ENCODE measurements at places on chromosomes 7 and 10.

- DNase-seq = peak; percentile 17
Observed at GRCh38 chr10:103053659-103054581, 135.8 kb downstream of the CNNM2 start.

GRCh38 chr7:20591058-20591457 is 24.4 kb upstream of the ABCB5 start:
- DNase-seq = no peak

DNA sequence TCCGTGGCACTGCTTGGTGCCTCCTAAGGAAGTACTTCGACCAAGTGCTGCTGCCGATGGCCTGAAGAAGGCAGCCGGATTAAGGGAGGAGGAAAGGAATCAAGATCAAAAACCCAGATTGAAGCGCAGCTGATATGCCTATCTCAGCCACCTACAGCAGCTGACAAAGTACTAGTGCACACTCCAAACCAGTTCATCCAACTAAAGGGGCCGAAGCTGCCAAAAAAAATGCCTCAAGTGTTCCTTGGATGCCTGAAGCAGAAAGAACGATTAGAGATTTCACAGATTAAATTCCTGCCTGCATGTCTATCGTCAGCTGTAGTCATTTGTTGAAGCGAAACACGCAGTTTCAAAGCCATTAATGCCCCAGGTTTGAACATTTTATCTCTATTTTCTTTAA is 65.7 kb downstream of the TNRC18 start:
- no peak for DNase-seq

DNA sequence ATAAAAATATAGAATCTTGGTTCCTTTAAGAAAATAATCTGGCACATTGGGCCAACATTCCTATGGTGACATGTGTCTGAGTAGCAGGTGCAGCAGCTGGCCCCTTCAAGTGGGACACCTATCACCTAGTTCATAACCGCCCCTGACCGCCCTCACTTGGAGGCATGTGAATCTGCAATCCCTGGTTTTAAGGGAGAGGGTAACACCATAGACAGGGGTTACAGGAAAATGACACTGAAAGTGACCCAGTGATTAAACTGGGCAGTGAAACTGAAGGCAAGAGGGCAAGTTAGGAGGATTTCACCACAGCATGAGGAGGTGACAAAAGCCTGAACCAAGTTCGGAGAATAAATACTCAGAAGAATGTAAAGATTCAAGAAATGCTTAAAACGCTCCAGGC is 1.1 kb downstream of the RSU1 start:
- DNase-seq = no peak

GRCh38 chr10:112136486-112137153 is 46.9 kb downstream of the GPAM start:
- no peak for DNase-seq

GRCh38 chr7:149245744-149246143 is 6.3 kb downstream of the ZNF212 start:
- no peak for DNase-seq

DNA sequence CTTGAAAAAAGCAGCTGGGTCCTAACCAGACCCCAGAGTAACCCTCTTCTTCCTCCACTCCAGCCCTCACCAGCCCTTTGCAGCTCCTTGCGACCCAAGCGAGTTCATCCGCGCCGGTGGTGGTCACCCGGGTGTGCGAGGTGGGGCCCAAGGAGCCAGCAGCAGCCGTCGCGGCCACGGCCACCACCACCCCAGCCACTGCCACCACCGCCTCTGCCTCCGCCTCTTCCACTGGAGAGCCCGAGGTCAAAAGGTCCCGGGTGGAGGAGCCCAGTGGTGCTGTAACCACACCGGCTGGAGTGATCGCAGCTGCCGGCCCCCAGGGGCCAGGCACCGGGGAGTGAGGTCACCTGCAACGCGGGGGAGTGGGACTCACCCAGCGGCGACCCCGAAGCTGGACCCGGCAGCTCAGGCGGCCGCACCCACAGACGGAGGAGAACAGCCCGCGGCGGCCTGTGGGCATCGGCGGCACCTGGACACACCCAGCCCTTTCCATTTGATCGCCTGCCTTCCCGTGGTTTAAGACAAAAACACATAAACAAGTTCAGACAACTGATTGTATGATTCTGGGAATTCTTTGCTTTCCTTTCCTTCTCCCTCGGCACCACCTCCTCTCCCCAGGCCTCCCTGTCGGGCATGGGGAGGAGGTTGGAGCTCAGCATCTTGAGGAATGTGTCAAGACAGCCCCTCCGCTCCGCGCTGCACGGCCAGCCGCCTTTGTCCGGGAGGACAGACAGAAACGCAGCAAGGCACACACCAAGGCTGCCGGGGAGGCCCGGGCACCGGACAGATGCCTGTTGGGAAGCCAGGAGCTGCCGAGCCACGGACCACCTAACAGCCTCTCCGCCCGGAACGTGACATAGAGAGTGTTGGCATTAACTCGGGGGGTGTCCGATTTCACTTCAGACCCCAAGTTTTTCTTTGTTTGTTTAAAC is 13.0 kb upstream of the AP5Z1 start:
- no peak for DNase-seq

- no peak for DNase-seq
Observed at GRCh38 chr7:151889406-151890354, 12.8 kb upstream of the PRKAG2 start.

- no peak for DNase-seq
Observed at GRCh38 chr10:16417341-16417740, 19.5 kb upstream of the PTER start.

DNA sequence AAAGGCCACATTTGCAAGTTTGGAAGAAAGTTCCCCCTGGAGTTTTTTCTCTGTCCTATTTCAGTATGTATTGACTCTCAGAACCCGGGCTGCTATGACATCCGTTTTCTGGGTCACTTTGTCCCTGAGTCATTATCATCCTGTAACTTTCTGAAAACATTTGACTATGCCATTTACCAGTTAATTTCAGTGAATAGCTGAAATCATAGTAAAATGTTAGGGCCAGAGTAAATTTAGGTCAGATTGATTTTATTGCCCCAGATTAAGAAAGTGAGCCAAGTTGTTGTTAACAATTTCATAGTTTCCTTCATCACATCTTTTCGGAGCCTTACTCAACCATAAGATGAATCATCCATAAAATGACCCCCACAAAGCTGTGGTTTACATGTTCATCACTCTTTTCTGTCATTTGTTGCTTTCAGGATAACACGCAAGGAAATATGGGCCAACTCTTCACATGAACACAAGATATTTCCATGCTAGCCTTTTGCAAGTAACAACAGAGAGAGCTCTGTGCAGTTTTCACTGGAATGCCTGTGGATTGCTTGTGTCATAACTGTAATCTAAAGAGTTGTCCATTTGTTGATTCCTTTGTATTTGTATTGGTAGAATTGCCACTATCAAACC is 3.9 kb upstream of the MACC1 start:
- no peak for DNase-seq

DNA sequence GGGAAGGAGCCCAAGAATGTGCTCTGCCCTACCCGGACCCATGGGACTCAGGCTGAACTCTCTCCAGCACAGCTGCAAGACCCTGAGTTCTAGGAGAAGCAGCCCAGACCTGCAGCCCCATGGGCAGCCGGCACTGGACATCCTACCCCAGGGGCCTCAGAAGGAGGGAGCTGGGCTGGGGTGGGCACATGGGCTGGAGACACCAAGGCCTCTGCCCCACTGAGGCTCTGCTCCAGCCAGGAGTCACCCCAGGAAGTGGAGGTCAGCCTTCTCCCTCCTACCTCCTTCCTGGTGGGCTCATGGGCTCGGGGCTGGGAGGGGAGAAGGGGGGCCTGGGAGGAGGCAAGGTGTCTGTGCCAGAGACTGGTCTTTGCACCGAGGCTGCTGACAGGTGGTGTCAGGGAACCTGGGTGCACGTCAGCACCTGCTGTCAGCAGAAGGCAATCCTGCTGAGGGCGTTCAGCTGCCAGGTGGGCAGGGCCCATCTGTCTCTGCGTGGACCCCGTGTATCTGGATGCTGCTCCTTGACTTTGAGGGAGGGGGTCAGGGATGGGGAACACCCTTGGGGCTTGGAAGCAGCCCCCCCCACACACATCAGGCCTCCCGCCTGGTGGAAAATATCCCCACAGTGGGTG is 95.2 kb downstream of the PDGFA start:
- no peak for DNase-seq

- DNase-seq = no peak
Observed at GRCh38 chr7:28654110-28654509, 241.8 kb downstream of the CREB5 start.

DNA sequence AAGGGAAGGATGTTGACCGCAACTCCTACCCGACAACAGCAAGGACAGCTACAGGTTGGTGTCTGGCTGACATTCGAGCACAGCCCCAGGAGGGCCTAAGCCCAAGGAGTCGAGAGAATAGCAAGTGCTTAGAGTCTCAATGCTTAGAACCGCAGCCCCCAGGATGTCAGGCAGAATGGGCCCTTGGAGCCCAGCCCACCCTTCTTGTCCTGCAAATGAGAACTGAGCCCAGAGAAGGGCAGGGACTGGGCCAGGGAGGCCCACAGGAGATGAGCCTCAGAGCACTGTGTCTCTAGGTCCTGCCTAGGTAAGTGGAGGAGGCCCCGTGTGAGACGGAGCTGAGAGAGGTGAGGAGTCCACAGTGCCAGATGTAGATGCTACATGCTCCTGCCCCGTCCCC is 173.3 kb upstream of the ZMIZ1 start:
- DNase-seq = no peak

DNA sequence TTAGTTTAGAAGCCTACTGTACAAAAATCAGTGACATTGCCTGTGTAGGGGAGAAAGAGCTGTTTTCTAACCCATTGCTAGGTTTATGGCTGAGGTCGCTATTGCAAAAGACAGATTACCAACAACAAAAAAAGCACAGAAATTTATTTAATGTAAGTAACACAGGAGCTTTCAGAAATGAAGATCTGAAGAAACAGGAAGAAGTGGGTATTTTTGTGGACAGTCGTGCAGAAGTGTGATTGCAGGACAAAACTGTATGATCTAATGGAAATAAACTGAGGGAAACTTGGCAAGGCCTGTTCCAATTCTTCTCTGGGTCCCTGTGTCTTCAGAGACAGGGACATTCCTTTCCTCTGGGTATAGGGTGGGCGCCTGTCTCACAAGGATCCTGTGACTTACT is 87.4 kb downstream of the APBB1IP start:
- no peak for DNase-seq

GRCh38 chr7:84583331-84583730 is 388.7 kb upstream of the SEMA3A start:
- DNase-seq = no peak

GRCh38 chr7:28093623-28094232 is 86.9 kb downstream of the JAZF1 start:
- DNase-seq = peak; percentile 7

- no peak for DNase-seq
Observed at GRCh38 chr7:151837285-151838042, 39.5 kb downstream of the PRKAG2 start.

DNA sequence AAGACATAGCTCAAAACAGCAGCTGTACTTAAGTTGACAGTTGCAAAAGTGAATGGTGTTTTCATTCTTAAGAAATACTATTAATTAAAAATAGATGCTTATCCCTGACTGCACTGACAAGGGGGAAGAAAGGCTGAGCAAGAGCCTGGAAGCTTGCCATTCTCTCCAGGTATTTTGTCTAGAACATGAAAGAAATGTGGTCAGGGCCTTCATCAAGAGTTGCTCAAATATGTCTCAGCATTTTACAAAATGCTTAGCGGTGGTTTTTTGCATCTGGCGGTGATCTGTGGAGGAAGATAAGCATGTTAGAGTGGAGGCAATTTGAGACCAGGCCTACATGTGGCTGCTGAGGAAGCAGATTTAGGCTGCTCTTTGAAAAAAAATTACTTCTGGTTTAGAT is 46.4 kb upstream of the CC2D2B start:
- no peak for DNase-seq

- DNase-seq = no peak
Observed at GRCh38 chr10:84537447-84537931, 209.1 kb downstream of the CCSER2 start.

- DNase-seq = no peak
Observed at GRCh38 chr7:114416129-114416990, 1.7 kb downstream of the FOXP2 start.

GRCh38 chr10:32269343-32270100 is 77.4 kb downstream of the EPC1 start:
- DNase-seq = no peak

DNA sequence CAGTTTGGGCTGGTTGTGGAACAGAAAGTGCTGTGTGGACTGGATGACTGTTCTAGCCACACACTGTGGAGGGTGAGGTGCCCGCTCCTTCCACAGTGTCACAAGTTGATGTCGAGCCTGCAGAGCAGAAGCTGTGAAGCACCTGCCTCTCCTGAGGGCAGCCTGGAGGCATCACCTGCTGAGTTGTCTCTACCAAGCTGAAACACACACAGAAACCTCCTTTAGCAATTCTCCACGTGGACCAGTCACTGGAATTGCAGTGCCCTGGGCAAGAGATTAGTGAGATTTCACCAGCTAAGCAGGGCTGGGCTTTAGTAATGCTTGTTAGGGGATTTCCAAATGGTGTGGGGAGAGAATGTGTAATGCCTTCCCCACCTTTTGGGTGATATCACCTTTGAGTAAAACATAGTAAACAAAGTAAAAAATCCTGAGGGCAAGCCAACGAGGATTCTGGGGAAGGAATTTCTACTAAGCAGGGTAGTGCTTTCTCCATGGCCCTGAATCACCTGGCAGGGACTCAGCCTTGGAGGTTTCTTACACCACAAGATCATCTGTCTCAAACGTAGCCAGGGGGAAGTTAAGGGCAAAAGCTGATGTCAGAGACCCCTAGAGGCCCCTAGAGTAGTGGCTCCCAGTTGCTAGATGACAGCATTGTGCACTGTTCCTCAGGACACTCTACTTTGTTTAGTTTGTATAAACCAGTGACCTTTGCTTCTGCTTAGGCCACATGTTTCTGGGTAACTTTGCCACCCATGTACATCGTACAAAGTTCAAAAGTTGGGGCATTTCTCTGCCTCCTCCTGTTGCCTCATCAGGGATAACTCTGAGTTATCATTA is 233.1 kb upstream of the IGFBP3 start:
- DNase-seq = no peak

GRCh38 chr10:29849126-29849833 is 210.1 kb downstream of the JCAD start:
- DNase-seq = no peak

GRCh38 chr10:17025444-17026295 is 103.9 kb downstream of the CUBN start:
- DNase-seq = peak; percentile 44

GRCh38 chr10:125848371-125848770 is 25.0 kb downstream of the BCCIP start:
- no peak for DNase-seq

GRCh38 chr10:110267276-110267675 is 37.4 kb downstream of the SMNDC1 start:
- no peak for DNase-seq

GRCh38 chr10:133461027-133461426 is 7.3 kb downstream of the SCART1 start:
- no peak for DNase-seq

GRCh38 chr7:30911561-30911969 is at the start of gene AQP1:
Gene AQP1, plus strand, starts transcription at chr7:30911853. Its CDS starts 57 bp downstream, at chr7:30911910.
- no peak for DNase-seq

All from activated CD8-positive, alpha-beta memory T cell treated with anti-CD3 and anti-CD28 coated beads for 1 hour (primary cell).